ENCODE measurements at places on chromosomes 1 and 21.

- DNase-seq, result no peak
Observed at GRCh38 chr1:36876990-36877389, 157.3 kb downstream of the GRIK3 start.

DNA sequence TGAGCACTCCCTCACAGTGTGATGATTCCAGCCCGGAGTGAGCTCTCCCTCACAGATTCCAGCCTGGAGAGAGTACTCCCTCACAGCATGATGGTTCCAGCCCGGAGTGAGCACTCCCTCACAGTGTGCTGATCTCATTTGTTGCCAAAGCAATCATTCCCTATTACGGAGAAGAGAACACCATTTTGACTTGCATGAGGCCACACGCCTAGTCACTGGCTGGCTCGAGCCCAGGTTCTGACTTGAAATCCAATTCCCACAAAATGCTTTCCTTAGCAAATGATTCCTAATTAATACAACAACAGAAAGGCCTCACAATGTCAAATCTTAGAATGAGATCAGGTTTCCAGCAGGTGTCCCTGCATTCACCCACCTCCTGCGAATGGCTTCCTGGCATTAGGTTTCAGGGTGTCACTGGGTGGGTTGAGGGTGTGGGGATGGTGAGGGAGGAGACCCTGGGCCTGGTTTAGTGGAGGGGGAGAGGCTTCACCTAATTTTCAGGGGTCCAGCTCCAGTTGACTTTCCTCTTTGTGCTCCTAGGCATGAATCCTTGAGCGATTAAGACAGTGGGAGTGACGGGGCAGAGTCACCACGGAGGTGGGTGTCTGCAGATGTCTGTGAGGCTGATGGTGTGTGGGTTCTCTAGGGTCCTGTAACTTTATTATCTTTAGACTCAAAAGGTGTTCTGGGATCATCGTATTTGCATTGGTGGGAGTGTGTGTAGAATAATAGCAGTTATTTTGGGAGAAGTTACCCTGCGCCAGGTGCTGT, 158.5 kb downstream of the KCNJ6 start:
- no peak for DNase-seq

GRCh38 chr1:233473549-233474204, 140.2 kb upstream of the KCNK1 start:
- DNase-seq, result no peak

GRCh38 chr1:223454959-223455358, 61.7 kb downstream of the CCDC185 start:
- no peak for DNase-seq

DNA sequence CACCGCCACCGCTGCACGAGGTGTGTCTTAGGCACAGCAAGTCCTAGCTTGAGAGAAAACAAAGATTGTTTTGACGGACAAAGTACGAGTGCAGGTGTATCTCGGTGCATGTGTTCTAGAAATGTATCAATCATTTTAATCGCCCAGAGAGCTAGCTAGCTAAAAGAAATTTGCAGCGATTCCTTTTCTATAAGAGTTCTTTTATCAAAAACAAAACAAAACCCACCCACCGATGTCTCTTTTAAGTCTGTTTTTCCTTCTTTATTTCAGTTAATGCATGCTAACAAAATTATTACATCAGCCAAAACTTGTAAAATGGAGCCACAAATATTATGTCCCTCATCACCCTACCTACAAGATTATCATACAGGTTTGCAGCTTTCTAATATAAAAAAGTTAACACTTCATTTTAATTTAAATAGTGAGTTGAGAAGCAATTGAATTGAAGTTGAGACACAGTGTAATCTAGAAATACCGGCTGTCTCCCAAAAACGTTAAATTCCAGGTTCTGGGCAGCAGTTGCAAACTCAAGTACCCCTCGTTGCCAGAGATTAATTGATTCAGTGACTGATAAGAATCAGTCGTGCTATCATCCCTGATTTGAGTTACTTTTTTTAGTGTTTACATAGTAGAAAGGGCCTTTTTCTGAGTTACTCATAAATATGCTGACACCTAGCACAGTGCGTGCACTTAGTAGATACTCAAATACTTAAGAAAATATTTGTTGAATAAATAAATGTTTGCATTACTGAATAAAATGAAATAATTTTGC, 1.5 kb upstream of the SYDE2 start:
- DNase-seq, result no peak

DNA sequence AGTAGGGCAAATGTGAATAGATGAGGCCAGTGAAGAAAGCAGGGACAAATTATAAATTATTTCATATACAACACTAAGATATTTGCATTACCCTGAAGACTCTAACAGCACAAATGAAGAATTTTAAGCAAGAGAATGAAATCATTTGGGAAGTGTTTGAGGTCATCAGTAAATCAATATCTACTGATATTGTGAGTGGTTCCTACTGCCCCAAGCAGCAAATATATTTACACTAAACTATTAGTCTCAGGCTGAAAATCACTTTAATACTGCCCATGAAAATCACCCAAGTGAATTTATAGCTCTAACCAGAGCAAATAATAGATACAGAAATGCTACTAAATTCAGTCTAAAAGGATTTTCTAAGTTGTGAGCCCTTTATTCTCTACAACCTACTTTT, 163.6 kb downstream of the KCNT2 start:
- no peak for DNase-seq

- DNase-seq, result no peak
Observed at GRCh38 chr1:246281639-246282038, 225.4 kb downstream of the SMYD3 start.

- no peak for DNase-seq
Observed at GRCh38 chr1:17892225-17892624, 137.1 kb downstream of the ACTL8 start.

GRCh38 chr21:44088401-44088780, 18.8 kb upstream of the PWP2 start:
- no peak for DNase-seq

GRCh38 chr1:40399984-40400704, 26.6 kb downstream of the SMAP2 start:
- DNase-seq, result no peak

GRCh38 chr1:7315946-7316345, 455.1 kb upstream of the VAMP3 start:
- no peak for DNase-seq

DNA sequence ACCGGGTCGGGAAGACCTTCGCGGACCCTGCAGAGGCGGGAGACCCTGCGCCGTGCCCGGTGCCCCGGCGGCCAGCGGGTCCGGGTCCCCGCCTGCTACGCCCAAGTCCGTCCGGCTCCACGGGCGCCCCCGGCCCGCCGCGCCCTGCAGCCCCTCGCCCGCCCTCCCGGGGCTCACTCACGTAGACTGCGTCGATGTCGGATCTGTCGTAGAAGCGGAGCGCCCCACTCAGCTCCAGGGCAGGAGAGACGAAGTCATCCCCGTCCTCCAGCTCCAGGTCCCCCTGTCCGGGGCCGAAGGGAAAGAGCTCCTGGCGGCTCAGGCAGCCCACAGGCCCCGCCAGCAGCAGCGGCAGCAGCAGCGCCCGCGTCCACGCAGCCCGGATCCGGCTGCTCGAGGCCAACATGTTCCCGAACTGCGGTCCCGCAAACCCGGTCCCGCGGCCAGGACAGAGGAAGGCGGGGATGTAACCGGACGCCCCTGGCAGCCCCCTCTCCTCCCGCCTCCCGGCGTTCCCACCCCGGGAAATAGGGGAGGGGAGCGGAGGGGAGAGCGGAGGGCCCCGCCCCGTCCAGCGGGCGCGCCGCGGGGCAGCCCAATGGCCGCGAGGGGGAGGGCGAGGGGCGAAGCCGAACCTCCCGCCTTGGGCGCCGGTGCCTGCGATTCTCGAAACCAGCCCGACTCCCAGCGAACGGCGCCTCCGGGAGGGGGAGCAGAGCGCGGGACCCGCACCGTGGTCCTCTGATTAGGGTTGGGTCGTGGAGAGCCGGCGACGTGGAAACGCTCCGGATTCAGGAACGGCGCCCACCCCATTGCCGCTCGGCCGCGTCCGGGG, at the start of gene NID1:
Gene NID1, minus strand, starts transcription at position 417 of the 835 bp plus-strand sequence. Its CDS starts 11 bp downstream, at position 406.
- DNase-seq, result no peak

DNA sequence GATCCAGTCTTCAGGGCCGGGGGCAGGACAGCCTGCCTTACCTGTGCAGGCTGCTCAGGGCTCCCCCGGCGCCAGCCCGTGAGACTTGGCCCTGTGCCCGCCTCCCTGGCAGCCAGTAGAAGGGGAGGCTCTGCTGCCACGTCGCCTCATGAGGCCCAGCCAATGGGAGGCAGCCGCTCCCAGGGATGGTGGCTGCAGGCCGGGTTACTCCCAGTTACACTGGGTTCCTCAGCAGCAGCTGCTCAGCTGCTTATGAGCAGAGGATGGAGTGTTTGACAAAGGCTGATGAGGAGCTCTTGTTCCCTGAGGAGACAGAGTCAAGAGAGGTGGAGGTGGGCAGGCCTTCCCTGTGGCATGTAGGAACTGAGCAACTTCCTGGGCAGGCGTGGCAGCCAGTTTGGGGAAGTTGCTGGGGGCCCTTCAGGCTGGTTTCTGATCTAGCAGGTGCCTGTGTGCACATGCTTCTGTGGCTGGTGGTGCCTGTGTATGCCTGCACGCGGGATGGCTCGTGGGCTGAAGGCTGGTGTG, 5.5 kb downstream of the MFSD2A start:
- DNase-seq, result peak; percentile 16

DNA sequence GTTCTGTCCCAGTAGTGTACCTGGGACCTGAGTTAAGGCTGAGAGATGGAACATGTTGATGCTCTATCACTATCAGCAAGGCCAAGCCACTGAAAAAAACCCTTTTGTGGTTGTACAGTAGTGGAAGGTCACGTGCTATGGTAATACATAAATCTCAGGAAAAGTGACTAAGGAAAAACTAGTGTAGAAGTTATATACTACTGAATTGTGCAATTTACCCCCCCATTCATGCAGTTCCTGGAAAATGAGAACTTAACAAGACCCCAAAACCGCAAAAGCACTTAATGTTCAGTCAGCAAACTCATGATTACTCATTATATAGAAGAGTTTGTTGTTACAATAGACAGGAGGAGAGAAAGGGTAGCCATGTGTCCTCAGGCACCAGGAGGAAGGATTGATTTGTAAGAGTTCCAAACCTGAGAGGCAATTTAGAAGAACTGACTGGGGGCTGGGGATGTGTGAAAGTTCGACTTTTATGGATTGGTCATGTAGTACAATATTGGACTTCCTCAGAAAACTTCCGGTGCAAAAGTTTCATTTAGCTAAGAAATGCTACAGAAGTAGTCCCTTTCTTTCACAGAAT, 91.6 kb downstream of the RGL1 start:
- no peak for DNase-seq

GRCh38 chr1:39919545-39919944, 17.8 kb upstream of the MYCL start:
- DNase-seq, result peak; percentile 61

- DNase-seq, result no peak
Observed at GRCh38 chr1:37089750-37090149, 55.4 kb upstream of the GRIK3 start.

GRCh38 chr1:59018860-59019259, 235.0 kb upstream of the JUN start:
- DNase-seq, result no peak

GRCh38 chr21:39430954-39431353, 14.6 kb downstream of the LCA5L start:
- DNase-seq, result no peak

DNA sequence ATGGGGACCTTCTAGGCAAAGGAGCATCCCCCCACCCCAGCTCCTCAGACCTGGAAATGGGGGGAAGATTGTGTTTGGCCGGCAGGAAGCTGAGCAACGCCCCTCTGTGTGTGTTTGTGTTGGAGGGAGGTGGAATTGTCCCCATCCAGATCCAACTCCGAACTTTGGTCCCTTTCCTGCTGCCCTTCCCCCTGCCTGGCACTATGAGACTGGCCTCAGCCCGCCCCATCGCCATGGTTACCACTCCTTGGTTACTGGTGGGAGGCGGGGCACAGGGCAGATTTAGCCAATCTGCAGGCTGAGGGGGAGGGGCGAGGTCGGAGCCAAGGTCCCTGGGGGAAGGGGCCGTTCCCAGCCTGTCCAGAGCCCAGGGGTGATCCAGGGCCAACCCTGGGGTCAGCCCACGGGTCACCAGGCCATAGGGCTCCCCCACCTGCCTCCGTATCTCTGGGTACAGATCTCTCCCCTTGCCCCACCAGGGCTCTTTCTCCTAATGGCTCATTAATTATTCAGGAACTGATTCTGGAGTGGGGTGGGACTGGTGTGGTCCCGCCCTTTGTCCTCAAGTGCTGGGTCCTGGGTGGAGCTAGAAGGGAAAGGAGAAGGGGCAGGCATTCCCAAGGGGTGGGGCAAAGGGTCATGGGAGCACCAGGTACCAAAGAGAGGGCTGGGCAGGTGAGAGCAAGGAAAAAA, 15.2 kb downstream of the PTPRF start:
- DNase-seq, result no peak

- DNase-seq, result no peak
Observed at GRCh38 chr1:202888221-202888530, 773 bp downstream of the RABIF start.

Data from PC-9 (cell line).